ELR (cell line): ENCODE measurements at places on chromosomes 5 and 9.

DNA sequence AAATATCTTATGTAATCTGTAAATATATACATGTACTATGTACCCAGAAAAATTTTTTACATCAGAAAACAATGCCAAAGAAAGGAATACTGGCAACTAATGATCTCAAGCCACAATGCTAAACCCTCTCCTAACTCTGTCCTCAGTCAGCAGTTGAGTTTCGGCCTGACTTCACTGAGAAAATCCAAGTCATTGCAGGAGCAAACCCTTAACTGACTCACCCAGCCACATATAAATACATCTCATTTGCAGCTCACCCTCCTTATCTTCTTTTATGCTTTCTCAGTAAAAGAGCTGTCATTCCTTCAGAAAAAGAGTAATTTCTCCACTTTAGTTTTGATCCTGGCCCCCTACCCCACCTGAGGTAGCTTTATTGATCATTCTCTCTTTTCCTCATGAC, 46.1 kb upstream of the TMED7 start:
- no peak for DNase-seq

GRCh38 chr5:134082264-134082992, 32.1 kb upstream of the TCF7 start:
- peak; percentile 69 for DNase-seq

GRCh38 chr5:34012791-34013190, 4.9 kb upstream of the AMACR start:
- no peak for DNase-seq

- no peak for DNase-seq
Observed at GRCh38 chr9:129285979-129286772, 108.1 kb upstream of the IER5L start.

GRCh38 chr5:136295914-136296313, 69.4 kb downstream of the TRPC7 start:
- DNase-seq = no peak

GRCh38 chr9:129467004-129467588, 153.8 kb downstream of the C9orf50 start:
- no peak for DNase-seq

- no peak for DNase-seq
Observed at GRCh38 chr9:106038266-106039001, 344.1 kb downstream of the TMEM38B start.

DNA sequence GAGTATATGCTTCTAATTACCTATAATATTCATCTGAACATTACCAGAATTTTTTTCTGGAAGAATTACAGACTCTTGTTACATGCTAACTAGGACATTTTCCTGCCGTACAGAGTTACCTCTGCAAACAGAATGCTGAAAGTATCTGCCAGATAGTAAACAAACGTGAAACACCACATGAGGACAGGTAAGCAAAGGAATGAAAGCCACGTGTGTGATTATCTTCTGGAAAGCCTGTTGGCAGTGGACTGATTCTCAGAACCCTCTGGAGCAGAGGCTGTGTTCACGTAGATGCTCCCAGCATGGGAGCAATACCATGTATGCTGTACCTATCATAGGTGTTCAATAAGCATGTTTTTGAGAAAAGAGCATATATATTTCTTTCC, 472.6 kb downstream of the ENC1 start:
- DNase-seq = no peak

DNA sequence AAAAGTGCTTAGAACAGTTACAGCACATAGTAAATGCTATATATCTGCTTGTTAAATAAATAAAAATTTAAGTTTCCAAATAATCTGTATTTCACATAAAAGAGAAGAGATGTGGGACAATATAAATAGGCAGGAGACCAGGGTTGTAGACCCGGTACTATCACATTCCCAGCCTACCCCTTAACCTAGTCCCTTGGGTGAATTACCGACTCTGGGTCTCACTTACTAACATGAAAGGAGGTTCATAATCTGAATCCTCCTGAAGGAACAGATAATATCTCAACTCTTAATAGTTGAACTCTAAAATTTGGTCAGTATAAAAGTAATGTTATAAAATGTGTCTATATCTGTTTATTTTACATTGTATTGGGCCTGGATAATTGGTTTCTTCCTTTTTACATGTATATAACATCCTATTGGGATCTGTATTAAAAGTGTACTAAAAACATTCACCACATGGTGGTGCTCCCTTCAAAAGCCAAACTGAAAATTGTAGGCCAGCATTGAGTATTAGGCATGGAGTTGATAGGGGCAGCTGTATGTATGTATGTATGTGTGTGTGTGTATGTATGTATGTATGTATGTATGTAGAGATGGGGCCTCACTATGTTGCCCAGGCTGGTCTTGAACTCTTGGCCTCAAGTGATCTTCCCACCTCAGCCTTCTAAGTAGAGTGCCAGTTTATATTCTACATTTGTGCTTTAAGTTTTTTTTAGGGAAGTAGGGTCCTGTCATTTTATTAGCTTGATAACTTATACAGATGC, 64.2 kb upstream of the ABL1 start:
- DNase-seq = peak; percentile 80

GRCh38 chr9:82805027-82805426, 257.9 kb downstream of the RASEF start:
- DNase-seq = no peak

DNA sequence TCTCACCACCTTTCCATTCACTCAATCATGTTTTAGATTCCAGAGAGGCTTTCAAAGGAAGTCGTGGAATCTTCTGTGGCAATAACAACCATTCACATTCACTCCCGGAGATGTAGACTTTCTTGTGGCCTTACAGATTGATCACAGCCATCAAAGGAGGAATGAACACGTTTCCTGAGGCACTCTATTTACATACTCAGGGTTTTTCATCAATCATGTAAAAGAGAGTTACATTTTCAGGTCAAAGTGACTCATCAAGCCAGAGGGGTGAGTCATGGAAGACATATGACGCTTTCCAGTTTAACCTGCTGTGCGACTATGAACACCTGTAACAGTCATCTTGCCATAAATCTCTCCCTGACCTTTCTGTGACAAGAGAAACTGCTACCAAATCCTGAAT, 39.3 kb upstream of the RAD23B start:
- DNase-seq = peak; percentile 86

DNA sequence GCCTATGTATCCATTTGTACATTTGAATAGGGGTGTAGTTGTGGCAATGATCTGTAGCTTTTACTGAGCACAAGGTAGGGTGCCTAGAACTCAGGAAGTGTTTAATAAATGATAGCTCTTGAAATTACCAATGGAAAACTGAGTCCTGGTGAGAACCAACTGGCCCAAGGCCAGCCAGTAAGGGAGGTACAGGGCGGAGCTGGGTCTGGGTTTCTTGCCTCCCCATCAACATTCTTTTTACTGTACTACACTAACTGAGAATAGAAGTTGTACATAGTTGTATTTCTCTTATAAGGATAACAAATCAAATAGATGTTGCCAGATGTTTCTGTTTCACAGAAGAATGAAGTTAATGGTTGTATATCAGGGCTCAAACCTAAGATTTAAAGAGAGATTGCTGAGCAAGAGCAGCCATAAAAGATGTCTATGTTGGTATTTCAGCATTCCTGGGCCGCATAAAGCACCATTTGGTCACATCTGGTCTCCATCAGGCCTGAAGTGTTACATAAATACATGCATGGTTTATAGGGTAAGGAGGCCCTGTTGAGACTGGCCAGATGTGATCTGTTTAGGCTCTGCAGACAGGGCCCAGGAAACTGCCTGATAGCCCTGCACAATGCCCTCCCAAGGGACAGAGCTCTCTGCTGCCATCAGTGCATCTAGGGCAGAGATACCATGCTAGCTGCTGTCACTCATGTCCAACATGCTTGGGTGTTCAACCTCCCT, 210.5 kb downstream of the NXNL2 start:
- DNase-seq = no peak

DNA sequence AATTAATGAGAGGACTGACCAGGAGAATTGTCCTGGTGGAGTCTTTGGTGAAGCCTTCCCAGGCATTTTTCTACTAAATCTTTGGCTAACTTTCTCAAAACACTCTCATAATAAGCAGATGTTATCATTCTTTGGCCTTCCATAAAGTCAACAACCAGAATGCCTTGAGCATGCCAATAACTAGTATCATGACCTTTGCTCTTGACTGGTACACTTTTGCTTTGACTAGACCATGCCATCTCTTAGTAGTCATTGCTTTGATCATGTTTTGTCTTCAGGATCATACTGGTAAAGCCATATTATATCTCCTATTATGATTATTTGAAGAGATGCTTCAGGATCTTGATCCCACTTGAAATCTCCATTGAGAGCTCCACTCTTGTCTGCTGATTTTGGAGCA, 506.9 kb downstream of the ELAVL2 start:
- no peak for DNase-seq

DNA sequence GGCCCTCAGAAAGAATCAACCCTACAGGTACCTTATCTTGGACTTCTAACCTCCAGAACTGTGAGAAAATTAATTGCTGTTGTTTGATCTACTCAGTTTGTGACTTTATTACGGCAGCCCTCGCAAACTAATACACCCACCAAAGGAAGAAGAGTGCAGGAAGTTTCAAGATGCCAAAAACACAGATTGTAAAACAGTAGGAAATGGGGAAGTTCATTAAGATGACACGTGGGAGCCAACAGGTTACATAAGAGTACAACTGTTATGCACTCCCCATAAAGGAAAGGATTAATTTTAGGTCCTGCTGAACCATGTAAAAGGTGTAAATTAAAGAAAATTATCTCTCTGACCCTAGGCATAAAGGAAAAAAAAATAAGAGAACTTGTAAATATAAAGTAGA, 294.3 kb downstream of the EPB41L4A start:
- no peak for DNase-seq

DNA sequence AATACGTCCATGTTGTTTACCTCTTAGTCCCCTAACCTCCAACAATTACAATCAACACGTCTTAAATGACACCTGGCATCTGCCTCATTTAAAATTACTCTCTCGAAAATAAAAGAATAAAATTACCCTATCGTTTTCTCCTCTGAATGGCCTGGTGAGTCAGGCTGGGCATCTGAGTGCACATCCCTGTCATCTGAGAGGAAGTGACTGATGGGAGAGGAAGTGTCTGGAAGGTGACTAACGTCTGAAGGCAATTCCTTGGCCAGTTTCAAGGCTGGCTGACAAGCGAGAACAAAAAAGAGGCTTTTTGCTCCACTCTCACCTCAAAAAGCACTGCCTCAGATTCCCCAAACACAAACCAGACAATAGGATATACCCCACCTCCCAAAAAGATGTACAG, 57.7 kb downstream of the MAPKAP1 start:
- DNase-seq = peak; percentile 97

GRCh38 chr5:108747774-108748400, at the start of gene FER:
Gene FER (plus strand): TSS chr5:108747897. CDS start chr5:108798183, 50,286 bp downstream.
- DNase-seq = peak; percentile 94

- DNase-seq = peak; percentile 41
Observed at GRCh38 chr5:65508978-65509377, 27.3 kb upstream of the ADAMTS6 start.

DNA sequence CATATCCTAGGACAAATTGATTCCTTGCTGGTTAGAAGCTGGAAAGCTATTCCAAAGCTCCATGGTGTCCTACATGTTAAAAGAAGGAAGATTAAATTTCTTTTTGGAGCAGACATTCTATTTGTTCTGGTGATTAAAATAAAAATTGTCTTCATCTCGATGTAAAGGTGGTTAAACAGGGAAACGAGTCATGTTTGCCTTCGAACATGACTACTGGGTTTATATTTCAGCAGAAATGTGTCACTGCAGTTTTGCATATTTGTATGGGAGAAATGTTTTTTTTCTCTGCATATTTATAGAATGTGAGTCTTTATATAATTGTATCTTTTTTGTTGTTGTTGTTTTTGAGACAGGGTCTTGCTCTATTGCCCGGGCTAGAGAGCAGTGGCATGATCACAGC, 36.4 kb downstream of the ADAMTS12 start:
- peak; percentile 59 for DNase-seq

GRCh38 chr5:37757980-37758582, 81.8 kb downstream of the GDNF start:
- peak; percentile 55 for DNase-seq

DNA sequence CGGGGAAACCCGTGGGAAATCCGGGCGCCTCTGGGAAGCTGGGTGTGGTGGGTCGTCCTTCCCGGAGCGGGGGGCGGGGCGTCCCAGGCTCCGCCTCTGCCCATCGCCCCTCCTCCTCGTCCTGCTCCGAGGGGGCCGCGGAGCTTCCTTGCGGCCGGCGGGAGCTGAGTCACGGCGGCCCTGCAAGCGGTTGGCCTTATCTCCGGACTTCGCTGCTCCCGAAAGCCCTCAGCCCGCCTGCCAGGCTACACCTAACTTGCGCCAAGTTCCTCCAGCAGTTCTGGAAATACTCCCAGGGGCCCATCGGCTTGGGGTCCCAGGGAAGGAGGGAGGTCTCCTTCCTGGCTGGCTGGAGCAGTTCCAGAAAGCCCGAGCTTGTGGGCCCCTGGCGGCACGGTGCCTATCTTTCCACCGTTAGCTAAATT, 54.1 kb upstream of the CDKN2AIPNL start:
- DNase-seq = peak; percentile 93

DNA sequence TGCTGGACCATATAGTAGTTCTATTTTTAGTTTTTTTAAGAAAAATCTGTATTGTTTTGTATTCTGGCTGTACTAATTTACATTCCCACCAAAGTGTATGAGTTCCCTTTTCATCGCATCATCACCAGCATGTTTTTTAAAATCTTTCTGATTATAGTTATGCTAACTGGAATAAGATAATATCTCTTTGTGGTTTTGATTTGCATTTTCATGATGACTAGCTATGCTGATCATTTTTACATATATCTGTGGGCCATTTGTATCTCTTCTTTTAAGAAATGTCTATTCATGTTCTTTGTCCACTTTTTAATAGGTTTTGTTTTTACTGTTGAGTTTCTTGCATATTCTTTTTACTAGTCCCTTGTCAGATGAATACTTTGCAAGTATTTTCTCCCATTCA, 238.0 kb downstream of the FBXO4 start:
- DNase-seq = no peak

- no peak for DNase-seq
Observed at GRCh38 chr5:148923023-148923422, 96.6 kb downstream of the ADRB2 start.

DNA sequence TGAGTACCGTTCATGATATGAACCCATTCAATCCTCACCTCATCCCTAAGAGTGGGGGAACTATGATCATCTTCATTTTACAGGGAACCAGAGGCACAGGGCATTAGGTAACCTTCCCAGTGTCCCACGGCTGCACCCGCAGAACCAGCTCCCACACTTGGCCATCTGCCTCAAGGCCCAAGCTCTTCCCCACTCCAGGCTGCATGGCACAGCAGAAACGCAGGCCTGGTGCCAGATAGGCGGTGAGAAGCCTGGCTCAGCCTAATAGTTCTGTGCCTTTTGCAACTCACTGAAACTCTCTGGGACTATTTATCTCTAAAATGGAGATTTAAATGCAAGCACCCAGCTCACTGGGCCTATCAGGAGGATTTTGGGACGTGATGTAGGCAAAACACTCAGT, 90.8 kb upstream of the ZNF618 start:
- no peak for DNase-seq

DNA sequence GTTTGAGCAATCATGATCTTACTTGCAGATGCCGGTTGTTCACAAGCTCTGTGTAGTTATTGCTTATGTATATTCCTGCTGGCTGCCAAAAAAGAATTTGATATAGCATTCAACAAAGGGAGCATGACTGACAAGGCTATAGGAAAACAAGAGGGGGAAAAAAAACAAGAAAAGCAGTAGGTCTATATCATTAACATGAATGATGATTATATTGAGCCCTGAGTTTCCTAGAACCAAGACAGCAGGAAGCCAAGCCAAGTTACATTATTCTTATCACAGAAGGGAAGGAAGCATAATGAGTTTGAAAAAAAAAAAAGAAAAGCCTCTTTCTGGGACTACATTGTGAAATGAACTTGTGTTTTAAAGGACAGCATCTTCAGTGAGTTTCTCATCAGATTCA, 41.0 kb downstream of the TSTD2 start:
- DNase-seq = no peak
